ENCODE measurements at places on chromosomes 11 and 22. TPM values are rescaled to one million over a fixed set of nuclear protein-coding genes. Genes with fewer than 3 reads are reported as not detected.

Gene FGF3
- total RNA-seq = not detected

Gene HBB
- total RNA-seq = not detected

Gene CECR2
- total RNA-seq = 1.9 TPM

Gene CST6
- not detected for total RNA-seq

Gene SCUBE2
- 0.32 TPM for total RNA-seq

Gene NOL12
- 49.2 TPM for total RNA-seq

Gene HTR3B
- total RNA-seq = not detected

Gene OR10G7
- not detected for total RNA-seq

Measured in epithelial cell of umbilical artery (primary cell).